ENCODE measurements at places on chromosomes 7 and 10.

DNA sequence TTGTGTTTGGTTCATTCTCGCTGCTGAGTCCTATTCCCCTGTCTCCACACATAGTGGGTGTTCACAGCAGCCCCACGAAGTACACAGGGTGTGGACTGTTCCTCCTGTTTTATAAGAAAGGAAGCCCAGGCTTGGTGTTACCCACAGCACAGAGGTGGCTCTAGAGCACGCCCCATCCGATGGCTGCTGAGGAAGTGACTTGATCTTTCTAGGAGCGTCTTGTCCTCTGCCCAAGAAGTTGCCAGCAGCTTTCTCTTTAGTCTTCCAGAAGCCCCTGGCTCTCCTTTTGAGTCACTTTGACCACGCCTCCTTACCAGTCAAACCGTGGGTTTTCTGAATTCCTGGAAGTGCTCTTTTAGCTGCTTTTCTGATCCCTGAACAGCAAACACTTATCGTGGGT lies 94.0 kb downstream of the GRK5 start:
- peak; percentile 49 for DNase-seq

GRCh38 chr10:23499372-23500132 lies 60.7 kb downstream of the OTUD1 start:
- DNase-seq: no peak

GRCh38 chr7:106460792-106461254 lies 176.0 kb upstream of the NAMPT start:
- no peak for DNase-seq

GRCh38 chr7:148884049-148884298 lies at the start of gene EZH2:
Gene EZH2 (minus strand): TSS chr7:148884291. CDS start chr7:148847298, 36,993 bp downstream.
- no peak for DNase-seq

DNA sequence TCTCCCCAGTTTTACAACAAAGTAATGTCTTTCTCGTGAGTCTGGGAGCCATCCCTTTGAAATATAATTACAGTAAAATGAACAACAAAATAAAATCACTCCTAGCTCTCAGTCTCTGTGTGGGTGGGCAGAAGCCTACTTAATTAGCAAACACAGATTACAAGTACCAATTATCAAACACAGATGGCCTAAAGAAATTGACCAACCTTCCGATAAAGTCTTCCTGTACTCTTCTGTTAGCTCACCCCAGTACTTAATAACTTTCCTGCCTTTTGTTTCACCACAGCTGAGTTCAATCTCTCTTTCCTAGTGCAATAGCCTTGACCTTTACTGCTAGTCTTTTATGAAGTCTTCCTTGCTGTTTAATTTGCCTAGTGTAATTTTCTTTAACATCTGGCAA lies 719.2 kb upstream of the MBL2 start:
- no peak for DNase-seq

DNA sequence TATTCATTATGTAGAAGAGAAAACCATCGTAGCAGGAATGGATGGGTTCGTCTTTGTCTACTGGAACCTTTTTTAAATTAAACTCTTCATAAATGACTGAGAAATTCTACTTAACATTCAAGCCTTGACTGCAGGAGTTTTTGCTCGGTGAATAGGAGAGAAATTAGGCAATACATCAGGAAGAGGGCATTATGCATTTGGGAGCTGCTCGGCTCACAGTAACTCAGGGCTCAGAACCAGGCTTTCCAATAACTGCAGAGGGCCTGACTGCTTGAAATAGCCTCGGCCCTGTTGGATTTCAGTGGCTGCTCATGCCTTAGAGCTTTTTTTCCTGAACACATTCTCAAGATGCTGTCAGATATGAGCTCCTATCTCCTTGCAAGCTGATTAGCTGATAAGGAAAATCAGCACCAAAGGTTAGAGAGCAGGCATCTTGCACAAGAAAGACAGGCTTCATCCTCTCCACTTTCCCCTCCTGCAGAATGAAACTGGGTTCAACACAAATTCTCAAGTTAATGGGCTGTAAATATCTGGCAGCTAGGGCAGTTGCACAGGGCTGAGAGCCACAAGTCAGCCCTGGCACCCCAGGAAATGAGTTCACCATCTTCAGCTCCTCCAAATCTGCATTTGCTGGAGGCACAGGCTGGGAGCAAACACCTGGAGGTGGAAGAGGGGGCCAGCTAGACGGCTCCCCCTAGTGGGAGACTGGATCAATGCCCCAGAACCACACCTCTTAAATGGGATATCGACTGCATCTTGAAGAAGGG lies 24.3 kb downstream of the TECTB start:
- DNase-seq: no peak
